ENCODE measurements at places on chromosomes 5 and 9.
A peak's percentile ranks its signal among the peaks of the same experiment; 100 is the strongest.

GRCh38 chr5:122377026-122377425, 65.0 kb downstream of the SNCAIP start:
- H3K4me1 ChIP-seq: no peaks in the 10 kb centered on the region
- H3K4me3 ChIP-seq: no peak overlapping the region
- no peaks in the 10 kb centered on the region for H3K36me3 ChIP-seq
- no peaks in the 10 kb centered on the region for H3K27me3 ChIP-seq
- no peak for DNase-seq
- no peak overlapping the region for H3K27ac ChIP-seq

GRCh38 chr9:6409811-6410210, 3.2 kb upstream of the UHRF2 start:
- H3K4me3 ChIP-seq: no peak overlapping the region
- H3K36me3 ChIP-seq: peaks cover 8% of the 10 kb centered on the region
- no peak overlapping the region for H3K27ac ChIP-seq
- H3K4me1 ChIP-seq: peaks cover 10% of the 10 kb centered on the region
- DNase-seq: no peak

GRCh38 chr9:114351932-114352331, 22.3 kb downstream of the ORM2 start:
- H3K36me3 ChIP-seq: peaks cover 77% of the 10 kb centered on the region
- no peak for DNase-seq
- no peak overlapping the region for H3K4me3 ChIP-seq
- peak overlapping the region; percentile 11 for H3K27ac ChIP-seq
- peaks cover 54% of the 10 kb centered on the region for H3K4me1 ChIP-seq

- H3K36me3 ChIP-seq: no peaks in the 10 kb centered on the region
- H3K27me3 ChIP-seq: peaks cover 19% of the 10 kb centered on the region
- no peak overlapping the region for H3K4me3 ChIP-seq
- no peak overlapping the region for H3K27ac ChIP-seq
- DNase-seq: no peak
Observed at GRCh38 chr5:133439859-133440258, 172.5 kb downstream of the FSTL4 start.

- no peak for DNase-seq
- no peak overlapping the region for H3K27ac ChIP-seq
- H3K27me3 ChIP-seq: no peaks in the 10 kb centered on the region
- no peaks in the 10 kb centered on the region for H3K36me3 ChIP-seq
- H3K4me1 ChIP-seq: no peaks in the 10 kb centered on the region
- H3K4me3 ChIP-seq: no peak overlapping the region
Observed at GRCh38 chr9:115628426-115628825, 510.5 kb upstream of the TNC start.

- no peak overlapping the region for H3K4me3 ChIP-seq
- no peaks in the 10 kb centered on the region for H3K36me3 ChIP-seq
- DNase-seq: no peak
- H3K27ac ChIP-seq: no peak overlapping the region
Observed at GRCh38 chr5:73250645-73251044, 77.7 kb downstream of the TMEM174 start.

GRCh38 chr5:54577528-54577927, 60.0 kb downstream of the SNX18 start:
- no peak overlapping the region for H3K27ac ChIP-seq
- peaks cover 19% of the 10 kb centered on the region for H3K4me1 ChIP-seq
- no peaks in the 10 kb centered on the region for H3K27me3 ChIP-seq
- H3K4me3 ChIP-seq: no peak overlapping the region
- no peak for DNase-seq
- no peaks in the 10 kb centered on the region for H3K36me3 ChIP-seq

- no peak overlapping the region for H3K27ac ChIP-seq
- H3K4me1 ChIP-seq: peaks cover 14% of the 10 kb centered on the region
- no peak for DNase-seq
- H3K27me3 ChIP-seq: peaks cover 5% of the 10 kb centered on the region
Observed at GRCh38 chr5:158955636-158956035, 144.1 kb downstream of the EBF1 start.

- H3K4me3 ChIP-seq: no peak overlapping the region
- H3K4me1 ChIP-seq: no peaks in the 10 kb centered on the region
- H3K27ac ChIP-seq: no peak overlapping the region
- H3K36me3 ChIP-seq: no peaks in the 10 kb centered on the region
Observed at GRCh38 chr9:105171589-105171988, 72.9 kb upstream of the SLC44A1 start.

DNA sequence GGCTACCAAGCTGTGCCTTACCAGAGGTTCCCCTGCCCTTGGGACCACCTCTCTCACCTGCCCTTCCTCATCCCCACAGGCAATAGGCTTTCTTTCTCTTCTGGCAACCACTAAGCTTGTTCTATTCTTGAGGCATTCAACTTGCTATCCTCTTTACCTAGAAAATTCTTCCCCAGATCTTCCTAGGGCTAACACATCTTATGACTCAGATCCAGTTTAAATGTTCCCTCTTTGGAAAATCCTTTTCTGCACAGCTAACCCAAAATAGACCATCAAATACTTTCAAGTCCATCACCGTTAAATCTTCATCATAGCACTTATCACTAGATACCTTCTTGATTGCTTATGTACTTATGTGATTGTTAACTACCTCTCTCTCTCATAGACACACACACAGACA, 93.7 kb downstream of the ENC1 start:
- H3K36me3 ChIP-seq: no peaks in the 10 kb centered on the region
- DNase-seq: no peak
- peaks cover 6% of the 10 kb centered on the region for H3K27me3 ChIP-seq

- DNase-seq: peak; percentile 90
- H3K4me1 ChIP-seq: peaks cover 19% of the 10 kb centered on the region
- no peaks in the 10 kb centered on the region for H3K36me3 ChIP-seq
- H3K4me3 ChIP-seq: peak within 1 kb of the TSS; percentile 48
- peaks cover 32% of the 10 kb centered on the region for H3K27me3 ChIP-seq
Observed at GRCh38 chr9:137302118-137302448, at the start of gene NRARP. Gene NRARP, minus strand, starts transcription at chr9:137302271. Its CDS starts 343 bp downstream, at chr9:137301928.

- H3K4me3 ChIP-seq: no peak overlapping the region
- DNase-seq: no peak
Observed at GRCh38 chr5:167565189-167565954, 726.1 kb upstream of the WWC1 start.

DNA sequence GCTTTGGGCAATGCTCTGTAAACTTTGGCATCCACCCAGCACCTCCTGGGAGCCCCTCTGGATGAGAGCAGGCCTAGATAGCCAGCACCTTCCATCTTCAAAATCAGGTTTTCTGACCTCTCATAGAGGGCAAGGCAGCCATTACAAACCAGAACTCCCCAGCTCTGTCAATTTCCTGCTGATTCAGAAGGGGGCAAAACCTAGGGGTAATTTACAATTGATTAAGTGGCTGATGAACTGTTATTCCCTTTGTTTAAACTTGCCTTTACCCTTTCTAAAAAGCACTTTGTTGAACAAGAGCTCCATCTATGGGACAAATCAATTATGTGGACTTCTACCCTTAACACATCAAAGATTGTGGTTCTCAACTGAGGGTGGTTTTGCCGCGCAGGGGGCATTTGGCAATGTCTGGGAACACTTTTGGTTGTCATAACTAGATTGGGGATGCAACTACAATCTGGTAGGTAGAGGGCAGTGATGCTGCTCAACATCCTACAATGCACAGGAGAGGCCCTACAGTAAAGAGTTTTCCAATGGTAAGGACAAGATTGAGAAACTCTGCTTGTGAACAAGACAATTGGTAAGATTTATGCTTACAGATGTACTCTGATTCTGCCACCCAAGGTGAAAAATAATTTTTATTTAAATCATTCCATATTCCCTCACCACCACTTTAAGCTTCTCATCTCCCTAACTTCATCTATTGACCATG, 184.1 kb downstream of the MARCHF11 start:
- no peaks in the 10 kb centered on the region for H3K4me1 ChIP-seq
- DNase-seq: no peak
- no peak overlapping the region for H3K4me3 ChIP-seq
- H3K27me3 ChIP-seq: no peaks in the 10 kb centered on the region

DNA sequence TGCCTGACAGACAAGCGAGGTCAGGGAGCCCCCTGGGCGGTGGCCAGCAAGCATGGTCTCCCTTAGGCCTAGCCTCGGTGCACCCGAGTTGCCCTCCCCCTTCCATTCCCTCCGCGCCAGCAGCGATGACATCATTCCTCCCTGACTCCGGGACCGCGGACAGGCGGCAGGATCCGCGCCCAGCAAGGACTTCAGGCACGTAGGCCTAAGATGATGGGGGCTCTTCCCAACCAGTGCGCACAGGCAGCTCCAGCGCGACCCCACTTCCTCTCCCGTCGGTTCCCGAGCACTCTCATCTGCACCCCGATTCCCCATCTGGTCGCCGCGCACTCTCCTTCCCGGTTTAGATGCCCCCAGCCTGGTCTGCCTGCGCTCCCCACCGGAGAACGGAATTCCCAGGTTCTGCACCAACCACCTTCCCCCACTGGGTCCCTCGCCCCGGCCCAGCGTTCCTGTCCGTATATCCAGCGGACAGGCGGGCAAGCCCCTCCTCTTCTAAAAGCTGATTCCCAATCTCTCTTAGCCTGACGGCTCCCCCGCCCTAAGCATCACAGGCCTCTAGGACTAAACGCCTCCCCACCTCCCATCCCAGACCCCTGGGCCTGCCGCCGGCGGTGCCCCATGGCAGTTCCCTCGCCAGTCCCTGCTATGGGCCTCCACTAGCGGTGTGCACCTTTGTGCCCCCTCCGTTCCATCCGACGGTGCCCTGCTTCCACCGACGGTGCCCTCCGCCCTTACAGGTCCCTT, 931 bp downstream of the FAM219A start:
- peaks cover 48% of the 10 kb centered on the region for H3K4me1 ChIP-seq
- H3K27ac ChIP-seq: peak overlapping the region; percentile 53
- DNase-seq: no peak
- no peaks in the 10 kb centered on the region for H3K36me3 ChIP-seq

GRCh38 chr5:92402045-92402444, 1018.9 kb upstream of the ARRDC3 start:
- no peak for DNase-seq
- H3K4me1 ChIP-seq: no peaks in the 10 kb centered on the region
- no peak overlapping the region for H3K4me3 ChIP-seq
- no peaks in the 10 kb centered on the region for H3K27me3 ChIP-seq

Data from activated CD4-positive, alpha-beta memory T cell treated with anti-CD3 and anti-CD28 coated beads, Interleukin-2, amount 10 ng/mL, durations not matched to agents 7 days and 5 days (primary cell).